Activated CD4-positive, CD25-positive, alpha-beta regulatory T cell treated with anti-CD3 and anti-CD28 coated beads, Interleukin-2, amount 50 U/mL, for 72 hours (primary cell): ENCODE measurements at places on chromosomes 7 and 10.

- no peak for DNase-seq
These were observed 436.8 kb downstream of the RPS24 start for GRCh38 chr10:78470267-78471103.

DNA sequence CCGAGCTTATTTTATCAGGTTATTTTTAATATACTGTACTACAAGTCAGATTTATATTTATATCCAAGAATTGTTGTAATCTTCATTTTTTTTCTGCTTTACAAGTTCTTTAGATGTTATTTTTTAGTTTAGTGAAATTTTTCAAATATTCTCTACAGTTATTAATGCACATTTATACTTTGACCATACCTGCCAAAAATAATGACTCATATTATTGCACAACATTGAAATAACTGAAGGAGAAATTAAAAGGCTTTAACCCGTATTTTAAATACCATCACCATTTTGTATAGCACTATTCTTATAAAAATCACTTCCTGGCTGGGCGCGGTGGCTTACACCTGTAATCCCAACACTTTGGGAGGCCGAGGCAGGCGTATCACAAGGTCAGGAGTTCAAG lies 278.5 kb downstream of the BICC1 start:
- no peak for DNase-seq

DNA sequence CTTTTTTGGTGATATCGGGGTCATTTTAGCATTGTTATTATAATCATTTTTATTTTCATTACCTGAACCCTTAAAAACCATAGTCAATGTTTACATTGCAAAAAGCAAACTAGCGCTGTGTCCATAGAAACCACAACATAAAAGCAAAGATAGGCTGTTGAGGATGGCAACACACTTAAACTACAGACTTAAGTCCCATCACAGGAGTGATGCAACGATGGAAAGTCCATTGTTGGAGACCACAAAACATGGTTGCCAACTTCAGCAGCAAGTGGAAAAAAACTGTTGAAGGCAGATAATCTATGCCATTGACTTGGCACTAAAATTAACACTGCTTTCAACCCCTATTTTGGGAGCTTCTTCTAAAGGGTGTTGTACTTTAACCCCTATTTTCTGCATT lies 398.8 kb upstream of the IGFBP3 start:
- DNase-seq, result no peak

- no peak for DNase-seq
These were observed 27.1 kb downstream of the BMS1 start for GRCh38 chr10:42809676-42810075.

DNA sequence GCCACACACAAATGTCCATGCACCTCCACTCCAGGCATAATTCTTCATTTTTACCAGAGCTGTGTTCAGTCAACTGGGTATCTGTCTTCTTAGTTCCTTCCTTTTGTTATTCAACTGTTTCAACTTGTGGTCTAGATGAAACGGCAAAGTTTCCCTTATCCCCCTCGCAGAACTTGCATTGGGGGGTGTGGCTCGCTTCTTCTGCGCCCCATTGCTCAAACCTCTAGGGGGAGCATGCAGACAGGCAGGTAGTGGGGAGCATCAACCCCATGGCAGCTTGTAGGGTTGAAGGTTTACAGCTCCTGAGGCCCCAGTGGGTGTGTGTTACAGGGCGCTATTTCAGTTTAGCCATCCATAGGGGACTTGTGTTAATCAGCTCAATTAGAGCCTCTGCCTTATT lies 38.3 kb upstream of the COBL start:
- no peak for DNase-seq

GRCh38 chr10:78316451-78316931 lies 282.8 kb downstream of the RPS24 start:
- DNase-seq, result no peak

DNA sequence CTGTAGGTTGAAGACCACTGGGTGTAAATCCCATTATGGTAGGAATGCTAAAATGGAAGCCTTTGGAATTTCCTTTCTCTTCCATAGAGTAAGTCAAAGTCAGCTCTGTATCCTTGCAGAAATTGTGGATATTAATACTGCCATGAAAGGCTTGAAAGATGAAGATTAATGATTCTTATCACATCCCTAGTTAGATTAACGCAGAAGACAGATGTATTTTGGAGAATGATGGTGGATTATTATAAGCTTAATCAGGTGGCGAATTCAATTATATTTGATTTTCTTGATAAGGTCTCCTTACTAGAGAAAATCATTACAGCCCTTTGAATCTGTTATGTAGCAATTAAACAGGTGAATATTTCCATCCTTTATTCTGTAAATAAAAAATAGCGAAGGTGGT lies 270.1 kb downstream of the PHF14 start:
- no peak for DNase-seq

DNA sequence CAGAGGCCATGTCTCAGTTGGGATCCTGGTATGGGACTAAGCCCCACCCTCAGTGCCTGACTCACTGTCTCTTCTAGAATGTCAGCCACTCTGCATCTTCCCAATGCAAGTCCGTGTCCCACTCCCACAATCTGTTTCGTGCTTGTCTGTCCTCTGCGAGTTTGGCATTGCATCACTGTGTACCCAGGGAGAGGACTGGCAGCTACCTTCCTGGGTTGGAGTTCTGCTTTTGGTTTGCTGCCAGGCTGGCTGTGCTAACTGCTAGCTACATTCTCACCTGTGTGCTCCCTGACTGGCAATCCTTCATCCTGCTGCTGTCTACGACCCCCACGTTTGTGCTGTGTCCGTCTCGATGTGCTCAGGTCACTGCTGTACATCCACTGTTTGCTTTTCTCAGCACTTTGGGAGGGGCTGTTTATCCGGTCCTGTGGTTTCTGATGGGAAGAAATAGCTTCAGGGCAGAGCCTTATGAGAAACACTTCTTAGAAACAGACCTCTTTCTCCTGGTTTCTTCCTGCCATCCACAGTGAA lies 56.0 kb upstream of the GLI3 start:
- no peak for DNase-seq

- no peak for DNase-seq
These were observed 993 bp upstream of the SND1 start for GRCh38 chr7:127650847-127651555.

DNA sequence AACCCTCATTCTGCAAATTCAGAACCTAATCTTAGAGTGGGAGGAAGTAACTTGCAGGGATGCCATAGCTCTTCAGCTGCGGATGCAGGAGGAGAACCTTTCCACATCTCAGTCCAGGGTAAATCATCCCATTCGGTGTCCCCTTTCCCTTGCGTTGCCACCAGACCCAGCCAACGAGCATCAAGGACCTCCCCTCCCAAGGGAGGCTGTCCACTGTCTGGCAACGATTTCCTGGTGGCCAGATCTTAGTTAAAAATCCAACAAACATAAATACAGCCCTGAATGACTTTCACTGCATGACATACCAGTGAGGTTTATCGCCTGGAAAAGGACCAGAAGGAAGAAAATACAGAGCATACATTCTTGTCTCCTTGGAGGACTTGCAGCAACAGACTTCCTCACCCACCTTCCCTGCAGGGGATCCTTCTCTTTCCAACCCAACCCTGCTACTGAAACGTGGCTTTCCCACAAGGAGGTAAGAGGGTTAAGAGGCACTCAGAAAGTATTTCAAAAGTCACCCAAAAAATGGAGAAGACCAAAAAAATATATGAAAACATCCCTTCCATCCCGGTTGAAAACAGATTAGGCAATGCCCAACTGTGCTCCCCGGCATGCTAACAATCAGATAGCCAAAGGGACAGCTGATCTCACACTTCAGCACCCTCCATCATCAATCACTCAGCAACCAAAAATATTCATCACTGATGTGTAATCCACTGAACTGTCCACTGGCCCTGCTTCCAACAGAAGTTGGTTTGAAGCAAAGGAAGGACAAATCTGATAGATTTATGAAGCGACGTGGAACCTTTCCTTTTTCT lies 206.6 kb downstream of the TNS3 start:
- no peak for DNase-seq

DNA sequence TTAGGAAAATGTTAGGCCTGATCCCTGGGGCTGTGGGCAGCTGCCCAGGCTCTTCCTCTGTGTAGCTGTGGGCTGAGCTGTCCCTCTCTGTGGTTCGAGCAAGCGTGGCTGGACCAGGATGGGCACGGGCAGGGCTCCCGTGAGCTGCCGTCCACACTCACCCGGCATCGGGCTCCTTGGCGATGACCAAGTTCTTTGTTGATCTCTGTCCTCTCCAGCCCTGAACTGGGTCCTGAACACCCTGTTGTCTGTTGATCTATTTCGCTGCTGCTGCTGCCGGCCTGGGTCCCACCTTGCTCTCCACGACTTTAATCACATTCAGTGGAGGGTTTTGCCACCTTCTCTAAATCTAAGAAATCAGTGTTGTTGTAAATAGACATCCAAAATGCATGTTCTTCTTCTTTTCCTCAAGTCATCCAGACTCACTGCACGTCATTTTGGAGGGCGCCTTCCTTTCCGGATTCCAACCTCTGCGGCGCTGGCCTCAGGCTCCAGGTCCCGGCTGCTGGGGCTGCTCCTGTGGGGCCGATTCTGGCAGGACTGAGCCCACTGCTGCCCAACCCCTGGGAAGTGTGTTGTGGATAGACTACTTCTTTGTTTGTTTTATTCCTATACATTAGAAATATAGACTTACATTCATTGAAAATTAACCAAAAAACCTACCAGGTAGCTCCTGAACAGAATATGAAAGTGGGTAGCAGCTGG lies 100.6 kb downstream of the DYNC2I1 start:
- DNase-seq, result no peak

- no peak for DNase-seq
These were observed 1.9 kb downstream of the COX15 start for GRCh38 chr10:99730026-99730425.

- DNase-seq, result no peak
These were observed 73.2 kb downstream of the RHOBTB1 start for GRCh38 chr10:60870803-60871202.

GRCh38 chr10:92811986-92812385 lies 36.3 kb upstream of the EXOC6 start:
- no peak for DNase-seq

GRCh38 chr10:90847436-90847835 lies 10.4 kb downstream of the HTR7 start:
- no peak for DNase-seq

DNA sequence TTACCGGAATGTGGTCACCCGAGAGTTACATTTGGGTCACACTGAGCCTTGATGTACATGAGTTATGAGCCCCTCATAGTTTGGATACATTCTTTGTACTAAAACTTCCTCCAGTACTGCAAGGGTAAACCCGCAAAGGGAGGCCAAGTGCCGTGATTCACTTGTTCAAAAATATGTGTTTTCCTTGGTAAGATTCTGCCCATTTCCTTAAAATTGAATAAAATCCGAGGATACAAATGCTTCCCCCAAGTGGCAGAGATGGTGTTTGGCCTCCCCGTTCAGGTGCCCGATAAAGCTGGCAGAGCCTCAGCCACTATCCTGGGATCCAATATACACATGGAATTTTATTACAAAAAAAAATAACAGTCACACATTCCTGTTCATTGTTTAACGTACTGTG lies 268.3 kb downstream of the DIP2C start:
- DNase-seq, result no peak

- DNase-seq, result no peak
These were observed 58.7 kb downstream of the AOC1 start for GRCh38 chr7:150910996-150911422.

- DNase-seq, result no peak
These were observed 597.2 kb upstream of the ADARB2 start for GRCh38 chr10:2334575-2334974.

DNA sequence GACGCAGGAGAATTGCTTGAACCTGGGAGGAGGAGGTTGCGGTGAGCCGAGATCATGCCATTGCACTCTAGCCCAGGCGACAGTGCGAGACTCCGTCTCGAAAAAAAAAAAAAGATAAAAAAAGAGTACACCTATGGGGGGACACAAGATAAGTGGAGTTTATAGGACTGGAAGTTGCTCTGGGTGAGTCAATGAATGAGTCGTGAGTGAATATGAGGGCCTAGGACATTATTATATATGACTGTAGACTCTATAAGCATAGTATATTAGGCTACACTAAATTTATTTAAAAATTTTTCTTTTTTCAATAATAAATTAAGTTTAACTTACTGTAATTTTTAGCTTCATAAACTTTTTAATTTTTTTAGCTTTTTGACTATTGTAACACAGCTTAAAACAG lies 19.4 kb upstream of the SGCE start:
- no peak for DNase-seq

DNA sequence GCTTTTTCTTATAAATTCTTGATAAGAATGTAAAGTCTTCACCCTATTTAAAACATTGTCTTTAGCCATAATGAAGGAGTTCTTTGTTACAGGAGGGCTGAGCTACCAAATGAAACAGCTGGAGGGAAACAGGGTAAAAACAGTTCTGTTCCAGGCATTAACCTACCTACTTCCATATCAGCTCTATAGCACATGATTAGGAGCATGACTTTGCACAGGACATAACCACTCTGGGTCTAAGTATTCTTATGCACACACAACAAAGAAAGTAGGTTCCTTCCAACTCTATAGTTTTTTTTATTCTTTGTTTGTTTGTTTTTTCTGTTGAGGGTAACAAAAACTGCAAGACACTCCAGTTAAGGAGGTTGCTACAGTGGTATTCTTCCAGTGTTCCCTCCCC lies 52.7 kb downstream of the SCIN start:
- DNase-seq, result no peak

DNA sequence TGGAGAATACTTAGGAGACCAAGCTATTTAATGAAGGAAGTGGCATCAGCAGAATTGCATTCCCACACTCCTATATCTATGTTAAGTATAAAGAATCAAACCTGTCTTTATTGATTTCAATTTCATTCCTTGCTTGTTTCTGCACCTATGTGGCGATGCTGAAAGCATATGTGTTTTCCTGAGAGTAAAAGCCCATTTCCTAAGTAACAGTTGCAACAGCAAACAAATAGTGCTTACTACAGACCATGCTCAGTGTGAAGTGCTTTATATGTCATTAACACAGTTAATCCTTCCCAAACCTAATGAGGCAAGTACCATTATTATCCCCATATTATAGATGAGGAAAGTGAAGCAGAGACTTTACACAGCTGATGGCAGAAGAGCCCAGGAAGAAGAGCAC lies 552.1 kb downstream of the PARD3 start:
- no peak for DNase-seq

DNA sequence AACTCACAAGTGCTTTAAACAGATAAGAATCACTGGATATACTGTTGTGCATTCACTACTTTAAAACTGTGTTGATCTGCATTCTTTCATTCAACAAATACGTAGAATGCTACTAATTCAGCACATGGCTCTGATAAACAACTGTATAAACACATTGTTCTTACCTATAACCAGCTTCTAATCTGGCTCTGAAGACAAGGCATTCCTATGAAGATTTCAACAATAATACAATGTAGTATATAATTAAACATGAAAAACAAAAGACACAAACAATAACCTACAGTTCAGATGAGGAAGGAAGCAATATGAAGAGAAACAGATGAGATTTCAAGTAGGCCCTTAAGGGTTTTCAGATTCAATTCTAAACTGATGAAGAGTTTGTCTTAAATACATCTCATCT lies 31.1 kb upstream of the ANLN start:
- no peak for DNase-seq
